ENCODE measurements at places on chromosomes 11 and 22. TPM values are rescaled to one million over a fixed set of nuclear protein-coding genes. Genes with fewer than 3 reads are reported as not detected.

The CRYBB2 gene
- total RNA-seq = not detected

DNA sequence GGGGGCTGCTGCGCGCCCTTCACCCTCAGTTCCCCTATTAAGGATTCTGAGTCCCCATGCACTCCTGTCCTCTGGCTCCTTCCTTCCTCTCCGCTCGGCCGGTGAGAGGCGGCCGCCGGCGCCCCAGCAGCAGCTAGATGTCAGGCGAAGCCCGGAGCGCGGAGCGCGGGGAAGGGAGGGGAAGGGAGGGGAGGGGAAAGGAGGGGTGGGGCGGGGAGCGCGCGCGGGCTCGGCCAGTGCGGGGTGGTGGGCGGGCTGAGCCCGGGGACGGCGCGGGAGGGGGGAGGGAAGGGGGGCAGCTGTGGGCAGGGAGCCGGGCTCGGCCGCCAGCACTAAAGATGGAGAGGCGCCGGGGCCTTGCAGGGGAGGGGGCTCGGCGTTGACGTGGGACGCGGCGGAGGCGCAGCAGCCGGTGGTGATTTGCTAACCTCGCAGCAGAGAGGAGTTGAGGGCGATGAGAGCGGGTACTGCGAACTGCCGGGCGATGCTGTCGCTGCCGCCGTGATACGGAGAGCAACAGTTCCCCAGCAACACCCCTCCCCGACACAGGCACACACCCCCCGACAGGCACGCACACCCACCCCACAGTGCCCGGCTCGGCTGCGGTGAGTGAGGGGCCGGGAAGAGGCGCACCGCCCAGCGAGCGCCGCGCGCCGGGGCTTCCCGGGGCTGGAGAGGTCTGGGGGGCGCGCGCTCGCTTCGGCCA lies at the start of gene ZBTB16:
ZBTB16 (plus strand) TSS at position 434 of the 706 bp plus-strand sequence. CDS start 3,590 bp downstream, outside the sequence.
- peak; percentile 97 for DNase-seq

The VWCE gene
- total RNA-seq = 1.5 TPM

DNA sequence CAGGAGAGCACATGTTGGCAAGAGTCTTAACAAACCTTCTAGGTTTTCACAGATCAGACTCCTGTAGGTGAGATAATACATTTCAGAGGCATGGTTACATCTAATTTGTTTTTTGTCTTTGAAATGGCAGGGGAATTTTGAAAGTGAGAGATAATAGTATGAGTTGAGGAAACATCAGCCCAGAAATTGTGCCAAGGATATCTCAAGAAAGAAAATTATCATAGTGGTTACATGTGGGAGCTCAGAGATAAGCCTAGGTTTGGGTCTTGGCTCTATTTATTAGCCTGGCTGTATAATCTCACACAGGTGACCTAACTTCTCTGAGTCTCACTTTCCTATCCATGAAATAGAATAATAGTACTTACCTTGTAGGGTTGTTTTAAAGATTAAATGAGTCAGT lies 443 bp downstream of the BTBD18 start:
- no peak for DNase-seq

- no peak for DNase-seq
Measured at GRCh38 chr11:43558556-43559127, 121.9 kb upstream of the HSD17B12 start.

GRCh38 chr11:12434325-12434654 lies 56.9 kb downstream of the PARVA start:
- no peak for DNase-seq

DNA sequence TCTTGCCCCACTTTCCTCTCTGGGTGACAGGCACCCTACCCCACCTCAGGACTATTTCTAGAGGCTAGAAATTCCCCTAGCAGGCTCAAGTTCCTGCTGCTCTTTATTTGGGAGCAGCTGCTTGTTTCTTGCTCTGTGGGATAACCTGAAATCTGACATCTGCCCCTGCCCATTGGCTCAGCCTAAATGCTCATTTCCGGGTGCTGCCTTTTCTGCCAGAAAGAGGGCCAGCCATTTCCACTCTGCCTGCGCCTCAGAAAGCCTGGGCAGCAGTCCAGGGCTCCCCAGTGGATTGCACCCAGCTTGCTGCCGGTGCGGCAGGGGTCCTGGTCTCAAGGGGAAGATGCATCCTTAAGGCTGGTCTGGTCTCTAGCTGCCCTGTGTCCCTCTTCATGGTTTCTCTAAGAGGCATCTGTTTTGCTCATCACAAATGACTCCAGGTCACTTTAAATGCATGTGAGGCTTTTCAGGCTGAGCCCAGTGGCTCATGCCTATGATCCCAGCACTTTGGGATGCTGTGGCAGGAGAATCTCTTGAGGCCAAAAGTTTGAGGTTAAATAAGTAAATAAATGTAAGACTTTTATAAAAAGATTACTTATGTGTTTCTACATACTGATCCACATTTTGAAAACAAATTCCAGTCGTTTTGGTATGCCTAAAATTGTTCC lies 10.3 kb upstream of the PNPLA5 start:
- DNase-seq = no peak

DNA sequence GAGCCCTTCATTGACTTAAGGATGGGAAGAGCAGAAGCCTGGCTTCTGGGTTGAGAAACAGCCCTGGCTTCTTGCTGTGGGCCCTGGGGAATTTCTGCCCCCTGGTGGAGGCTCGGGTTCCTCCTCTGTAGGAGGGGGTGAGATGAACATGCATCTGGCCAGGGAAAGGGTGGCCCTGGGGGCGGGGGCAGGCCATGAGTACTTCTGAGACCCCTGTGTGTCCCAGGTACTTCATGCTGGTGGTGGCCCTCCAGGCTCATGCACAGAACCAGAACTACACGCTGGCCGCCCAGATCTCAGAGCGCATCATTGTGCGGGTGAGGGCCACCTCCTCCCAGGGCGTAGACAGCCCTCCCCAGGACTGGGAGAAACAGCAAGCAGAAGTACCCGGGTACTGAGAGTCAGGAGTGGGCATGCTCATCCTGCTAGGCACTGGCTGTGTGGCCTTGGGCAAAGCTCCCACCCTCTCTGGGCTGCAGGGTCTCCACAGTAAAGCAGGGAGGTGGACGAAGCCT lies 15.8 kb downstream of the TMEM258 start:
- no peak for DNase-seq

- DNase-seq = no peak
Measured at GRCh38 chr22:27601195-27601594, 200.4 kb downstream of the MN1 start.

The KDM4E gene
- total RNA-seq = not detected

GRCh38 chr11:103476874-103477273 lies 367.6 kb downstream of the DYNC2H1 start:
- no peak for DNase-seq

The MPPED2 gene
- 30.7 TPM for total RNA-seq

The CALCA gene
- total RNA-seq = 2.5 TPM

DNA sequence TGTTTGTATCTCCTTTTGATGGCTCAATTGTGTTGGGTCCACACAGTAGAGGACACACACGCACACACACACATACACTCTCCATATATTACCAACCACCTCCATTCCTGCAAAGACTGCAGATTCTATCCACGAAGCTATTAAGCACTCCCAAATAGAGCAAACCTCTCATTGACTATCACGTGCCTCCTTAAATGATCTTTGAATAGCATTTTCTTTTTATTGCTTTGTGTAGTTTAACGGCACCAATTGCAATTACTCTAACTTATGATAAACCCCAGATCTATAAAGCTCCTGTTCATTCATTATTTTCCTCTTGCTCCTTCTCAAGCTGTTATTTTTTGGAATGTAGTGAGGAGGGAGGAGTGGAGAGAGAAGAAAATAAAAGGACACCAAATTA lies 204.7 kb downstream of the ST3GAL4 start:
- DNase-seq = no peak

DNA sequence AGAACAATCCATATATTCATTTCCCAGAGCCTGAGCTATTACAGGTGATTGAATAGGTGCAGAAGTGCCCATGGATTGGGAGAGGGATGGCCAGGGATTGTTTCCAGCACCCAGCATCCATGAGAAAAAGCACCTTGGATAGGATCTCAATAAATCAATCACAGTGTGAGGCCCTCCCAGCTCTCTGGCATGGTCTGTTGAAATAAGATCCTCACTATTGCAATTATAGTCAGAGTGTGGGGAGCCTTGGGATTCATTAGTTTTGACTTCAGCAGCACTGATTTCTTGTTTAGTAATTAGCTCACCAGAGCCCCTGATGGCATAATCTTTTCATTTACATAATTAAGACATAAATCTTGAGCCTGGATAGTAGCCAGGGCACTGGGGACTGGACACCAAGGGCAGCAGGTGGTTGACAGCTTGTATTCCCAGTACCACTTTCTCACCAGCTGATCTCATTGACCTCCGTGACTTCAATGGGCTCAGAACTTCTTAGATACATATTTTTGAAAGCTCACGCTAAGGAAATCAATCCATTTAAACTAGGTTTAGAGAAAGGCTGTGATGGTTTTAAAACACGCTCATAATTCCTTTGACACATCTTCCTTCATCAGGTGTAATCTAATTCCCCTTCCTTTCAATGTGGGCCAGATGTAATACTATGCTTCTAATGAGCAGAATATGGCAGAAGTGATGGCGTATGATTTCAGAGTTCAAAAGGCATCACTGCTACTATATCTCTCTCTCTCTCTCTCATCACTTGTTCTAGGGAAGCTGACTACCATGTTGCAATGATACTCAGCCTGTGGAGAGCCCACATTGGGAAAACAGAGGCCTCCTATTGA lies 22.1 kb upstream of the DRD2 start:
- DNase-seq = no peak

DNA sequence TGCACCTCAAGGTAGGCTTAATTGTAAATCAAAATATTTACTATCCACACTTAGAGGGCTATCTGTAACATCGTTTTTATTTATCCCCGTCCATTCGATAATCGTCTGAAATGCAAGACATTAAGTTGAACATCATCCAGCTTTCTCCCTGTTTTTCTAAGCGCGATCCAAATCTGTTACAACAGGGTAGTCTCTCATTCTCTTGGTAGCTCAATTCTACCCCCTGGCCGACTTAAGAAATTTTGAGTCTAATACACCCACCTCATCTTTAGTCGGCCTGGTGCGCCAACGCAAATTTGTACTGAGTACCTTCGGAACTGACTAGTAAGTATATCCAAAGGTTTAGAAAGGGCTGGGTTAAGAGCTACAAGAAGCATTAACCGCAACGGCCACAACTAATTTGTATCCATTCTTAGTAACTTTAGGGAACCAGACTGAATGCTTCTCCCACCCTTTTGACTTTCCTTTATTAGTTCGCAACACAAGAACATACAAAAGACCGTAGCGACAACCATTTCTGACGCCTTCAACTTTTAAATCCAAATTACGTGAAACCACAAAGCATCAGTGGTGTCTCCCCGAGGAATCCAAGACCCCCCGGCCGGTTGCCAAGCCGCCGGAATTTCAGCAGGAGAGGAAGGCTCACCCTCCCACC lies 1.0 kb upstream of the ZNF143 start:
- DNase-seq = peak; percentile 48

DNA sequence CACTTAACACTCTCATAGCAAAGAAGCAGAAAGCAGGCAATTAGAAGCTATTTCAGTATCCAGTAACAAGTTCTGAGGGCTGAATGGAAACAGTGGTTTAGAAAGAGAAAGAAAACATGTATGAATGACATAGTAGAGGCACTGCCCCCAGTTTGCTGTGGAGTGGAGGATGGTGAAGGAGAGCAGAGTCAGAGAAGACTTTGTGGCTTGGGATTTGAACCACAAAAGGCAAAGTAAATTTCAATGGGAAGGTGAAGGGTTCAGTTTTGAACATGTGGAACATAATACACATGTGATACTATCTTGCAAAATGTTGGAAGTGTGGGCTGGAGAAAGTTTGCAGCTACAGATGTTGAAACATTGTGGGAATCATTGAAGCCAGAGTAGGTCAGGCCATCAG lies 81.4 kb downstream of the SNX19 start:
- DNase-seq = no peak

- peak; percentile 31 for DNase-seq
Measured at GRCh38 chr11:89490981-89491690, at the start of gene NOX4. Gene NOX4, minus strand, starts transcription at chr11:89491375. Its CDS starts 129 bp downstream, at chr11:89491246.

DNA sequence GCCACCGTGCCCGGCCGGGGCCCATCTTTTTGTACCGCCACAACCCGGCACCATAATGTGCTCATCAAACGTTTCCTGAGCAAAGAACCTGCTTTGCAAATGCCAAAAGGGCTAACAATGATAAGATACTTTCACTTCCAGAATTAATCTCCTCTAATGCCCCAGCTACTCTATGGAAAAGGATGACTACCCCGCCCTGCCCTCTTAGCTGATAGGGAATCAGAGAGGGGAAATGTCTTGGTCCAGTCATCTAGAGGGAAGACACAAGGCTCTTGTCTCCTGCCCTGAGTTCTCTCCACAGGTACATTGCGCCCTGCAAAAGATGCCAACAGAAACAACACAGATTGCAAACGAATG lies 586 bp downstream of the TTLL1 start:
- no peak for DNase-seq

The MAJIN gene
- total RNA-seq = not detected

- DNase-seq = no peak
Measured at GRCh38 chr11:12800871-12801270, 126.7 kb downstream of the TEAD1 start.

DNA sequence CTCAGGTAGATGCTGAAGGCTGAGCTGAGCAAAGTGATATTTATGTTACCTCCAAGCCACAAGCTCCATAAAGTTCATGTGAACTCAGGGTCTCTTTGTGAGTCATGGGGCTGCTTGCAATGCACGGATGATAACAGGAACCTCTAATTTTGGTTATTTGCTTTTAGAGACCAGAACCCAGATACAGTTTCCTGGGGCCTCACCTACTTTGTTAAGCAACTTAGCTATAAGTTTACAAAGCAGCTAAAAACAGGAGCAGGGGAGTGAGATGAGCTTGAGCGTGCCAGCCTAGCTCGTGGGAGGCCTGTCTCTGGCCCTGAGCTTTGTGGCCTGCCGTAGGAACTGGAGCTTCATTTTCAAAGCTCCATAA lies 29.2 kb downstream of the SREBF2 start:
- no peak for DNase-seq

DNA sequence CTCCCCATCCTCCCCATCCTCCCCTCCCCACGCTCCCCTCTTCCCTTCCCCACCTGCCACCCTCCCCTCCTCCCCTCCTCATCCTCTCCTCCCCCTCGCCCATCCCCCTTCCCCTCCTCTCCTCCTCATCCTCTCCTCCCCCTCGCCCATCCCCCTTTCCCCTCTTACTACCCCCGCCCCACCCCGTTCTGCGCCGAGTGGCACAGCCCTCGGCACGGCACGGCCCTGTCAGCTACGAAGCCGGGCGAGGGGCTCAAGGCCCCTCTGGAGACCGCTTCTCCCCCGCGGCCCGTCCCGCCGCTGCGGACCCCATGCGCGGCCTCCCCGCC lies 449.9 kb downstream of the OPCML start:
- no peak for DNase-seq

DNA sequence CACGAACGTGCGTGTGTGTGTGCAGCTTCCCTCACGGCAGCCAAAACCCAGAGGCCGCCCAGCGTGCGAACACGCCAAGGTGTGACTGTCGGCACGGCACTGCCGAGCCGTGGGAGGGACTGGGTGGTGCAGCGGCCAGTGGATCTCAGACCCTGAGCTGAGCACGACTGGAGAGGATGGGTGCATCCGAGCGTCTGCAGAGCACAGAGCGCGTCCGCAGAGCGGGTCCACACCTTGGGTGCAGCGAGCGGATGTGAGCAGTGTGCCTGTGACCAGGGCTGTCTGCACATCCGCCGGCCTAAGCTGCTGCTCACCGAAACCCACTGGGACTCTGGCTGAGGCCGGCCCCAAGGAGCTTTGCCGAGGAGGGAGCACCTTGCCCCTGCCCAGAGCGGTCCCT lies 22.7 kb downstream of the PTDSS2 start:
- DNase-seq = no peak

GRCh38 chr22:28759861-28760560 lies 12.5 kb upstream of the CCDC117 start:
- peak; percentile 22 for DNase-seq

All from spinal cord (tissue), 10 donors.